ENCODE measurements at places on chromosomes 3 and 15.

- DNase-seq, result no peak
These were observed 262.6 kb downstream of the ABHD5 start for GRCh38 chr3:43953380-43953779.

DNA sequence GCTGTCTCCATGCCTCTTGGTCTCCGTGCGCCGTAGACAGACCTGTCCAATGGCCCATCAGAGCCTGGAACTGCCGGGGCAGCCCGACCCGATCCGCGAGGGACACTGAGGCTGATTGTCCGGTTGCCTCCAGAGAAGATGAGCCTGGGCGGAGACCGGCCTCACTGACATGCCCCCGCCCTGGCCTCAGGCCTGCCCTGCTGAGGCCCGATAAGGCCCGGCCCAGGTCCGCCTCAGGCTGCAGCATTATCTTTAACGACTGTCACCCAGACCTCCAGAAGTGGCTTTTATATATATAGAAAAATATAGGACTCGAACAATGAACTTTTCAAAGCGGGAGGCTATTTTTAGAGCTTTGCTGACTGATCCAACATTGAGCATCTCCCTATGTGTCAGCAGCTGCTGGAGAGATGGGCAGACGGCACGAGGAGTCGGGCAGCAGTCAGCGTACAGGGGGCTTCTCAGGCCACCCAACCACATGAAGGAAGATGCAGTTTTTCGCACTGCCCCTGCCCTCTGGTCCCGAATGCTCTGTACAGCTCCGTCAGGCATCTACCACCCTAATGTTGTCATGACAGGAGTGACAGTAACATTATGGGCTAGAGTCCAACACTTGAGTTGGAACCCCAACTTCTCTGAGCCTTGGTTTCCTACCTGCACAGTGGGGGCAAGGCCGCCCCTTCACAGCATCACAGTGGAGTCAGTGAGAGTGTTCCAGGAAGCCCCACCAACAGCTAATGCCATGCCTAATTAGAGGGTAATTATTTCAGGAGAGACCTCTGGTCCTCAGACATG is 112.0 kb upstream of the RPL32 start:
- DNase-seq, result no peak

DNA sequence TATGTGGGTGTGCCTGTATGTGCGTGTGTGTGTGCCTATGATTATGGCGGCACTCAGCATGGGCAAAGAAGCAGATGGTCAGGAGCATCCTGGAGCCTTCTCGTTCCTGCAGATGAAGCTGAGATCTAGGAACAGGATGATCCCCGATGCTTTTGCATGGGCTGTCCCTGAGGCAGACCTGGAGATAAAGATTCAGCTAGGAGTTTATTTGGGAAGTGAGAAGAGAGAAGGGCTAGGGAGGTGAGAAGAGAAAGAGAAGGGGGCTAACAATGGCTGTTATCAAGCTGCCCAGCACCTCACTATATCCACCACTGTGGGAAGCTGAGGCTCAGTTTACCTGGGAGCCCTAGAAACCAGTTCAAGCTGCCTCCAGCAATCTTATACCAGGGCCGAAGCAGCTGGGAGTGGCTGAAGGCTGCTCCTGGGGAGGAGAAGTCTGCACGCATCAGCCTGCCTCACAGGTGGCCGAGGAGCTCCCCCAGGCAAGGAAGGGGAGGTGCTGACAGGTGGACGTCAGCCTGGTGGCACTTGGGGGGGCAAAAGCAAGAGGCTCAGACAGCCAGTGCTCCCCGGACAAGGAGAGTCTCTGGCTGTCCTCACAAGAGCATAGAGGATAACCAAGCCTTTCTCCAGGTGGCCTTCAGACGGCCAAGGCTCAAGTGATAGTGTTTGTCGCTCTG is 94.0 kb upstream of the IQSEC1 start:
- no peak for DNase-seq

GRCh38 chr3:140500473-140500872 is 177.4 kb upstream of the TRIM42 start:
- DNase-seq, result no peak

DNA sequence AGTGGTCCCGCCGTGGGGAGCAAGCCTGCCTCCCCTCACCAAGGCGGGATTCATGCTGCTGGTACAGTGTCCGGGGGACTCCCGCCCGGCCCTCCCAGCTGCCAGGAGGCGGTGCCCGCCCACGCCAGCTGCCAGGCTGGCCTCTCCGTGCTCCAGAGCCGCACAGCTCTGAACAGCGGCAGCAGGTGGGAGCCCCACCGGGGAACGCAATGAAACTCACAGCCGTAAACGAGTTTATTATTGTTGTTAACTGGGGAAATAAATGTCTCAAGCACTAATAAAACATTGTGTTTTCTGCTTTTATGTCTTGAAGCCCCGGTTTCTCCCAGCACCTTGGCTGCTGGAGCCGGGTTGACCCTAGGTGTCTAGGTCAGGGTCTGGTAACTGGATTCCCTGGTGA is 317.7 kb upstream of the TLE3 start:
- no peak for DNase-seq

- DNase-seq, result peak; percentile 64
These were observed 6.5 kb upstream of the ALDH1A3 start for GRCh38 chr15:100873029-100873677.

GRCh38 chr3:156187146-156187769 is 66.9 kb downstream of the KCNAB1 start:
- DNase-seq, result no peak

- DNase-seq, result no peak
These were observed 35.1 kb downstream of the PEAK1 start for GRCh38 chr15:77384589-77385359.
